CD8-positive, alpha-beta memory T cell (primary cell): ENCODE measurements at places on chromosomes 7 and 10.

- H3K4me1 ChIP-seq, result no peaks in the 10 kb centered on the region
- no peak for DNase-seq
- no peaks in the 10 kb centered on the region for H3K36me3 ChIP-seq
- no peak overlapping the region for H3K27ac ChIP-seq
- H3K27me3 ChIP-seq, result no peaks in the 10 kb centered on the region
- no peak overlapping the region for H3K4me3 ChIP-seq
Observed at GRCh38 chr7:156034397-156034796, 222.1 kb upstream of the SHH start.

- peaks cover 4% of the 10 kb centered on the region for H3K36me3 ChIP-seq
- H3K4me3 ChIP-seq, result no peak overlapping the region
- H3K4me1 ChIP-seq, result no peaks in the 10 kb centered on the region
- H3K27ac ChIP-seq, result no peak overlapping the region
- H3K27me3 ChIP-seq, result no peaks in the 10 kb centered on the region
- no peak for DNase-seq
Observed at GRCh38 chr10:35079265-35079664, 10.9 kb downstream of the CUL2 start.

GRCh38 chr7:33698041-33698440 is 207.3 kb upstream of the BMPER start:
- no peak overlapping the region for H3K27ac ChIP-seq
- H3K36me3 ChIP-seq, result no peaks in the 10 kb centered on the region
- no peaks in the 10 kb centered on the region for H3K27me3 ChIP-seq
- H3K4me3 ChIP-seq, result no peak overlapping the region
- no peak for DNase-seq
- no peaks in the 10 kb centered on the region for H3K4me1 ChIP-seq

DNA sequence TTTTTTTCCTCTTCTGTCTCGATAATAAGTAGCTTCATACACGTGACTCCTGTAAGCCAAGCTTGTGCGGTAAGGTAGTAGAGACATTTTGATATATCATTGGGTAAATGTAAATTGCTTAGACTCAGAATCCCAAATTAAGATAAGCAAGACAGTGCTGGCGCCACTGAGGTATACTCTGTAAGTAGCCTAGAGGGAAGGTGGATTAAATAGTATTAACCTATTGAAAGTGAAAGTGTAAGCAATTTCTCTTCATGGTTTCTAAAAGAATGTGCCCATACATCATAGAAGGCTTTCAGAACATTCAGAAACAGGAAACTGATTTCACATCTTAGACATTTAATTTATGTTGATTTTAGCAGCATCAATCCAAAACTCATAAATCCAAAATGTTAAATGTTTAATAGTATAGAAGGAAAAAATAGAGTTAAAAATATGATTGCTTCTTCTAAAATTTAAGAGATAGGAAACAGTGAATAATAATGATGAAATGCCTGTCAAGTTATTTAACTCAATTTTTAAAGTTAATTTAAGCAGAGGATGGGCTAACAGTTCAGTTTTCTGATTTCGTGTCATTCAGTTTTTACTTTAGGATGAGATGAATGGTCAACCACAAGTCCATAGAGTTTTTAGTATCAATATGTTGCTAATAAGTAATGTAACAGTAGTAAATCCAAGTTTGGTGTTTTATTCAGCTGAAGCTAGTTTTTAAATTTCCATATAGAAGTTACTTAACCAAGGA is 36.8 kb downstream of the LRRC72 start:
- no peaks in the 10 kb centered on the region for H3K36me3 ChIP-seq
- no peak overlapping the region for H3K4me3 ChIP-seq
- H3K27ac ChIP-seq, result no peak overlapping the region
- peaks cover 17% of the 10 kb centered on the region for H3K4me1 ChIP-seq
- H3K27me3 ChIP-seq, result no peaks in the 10 kb centered on the region
- no peak for DNase-seq

DNA sequence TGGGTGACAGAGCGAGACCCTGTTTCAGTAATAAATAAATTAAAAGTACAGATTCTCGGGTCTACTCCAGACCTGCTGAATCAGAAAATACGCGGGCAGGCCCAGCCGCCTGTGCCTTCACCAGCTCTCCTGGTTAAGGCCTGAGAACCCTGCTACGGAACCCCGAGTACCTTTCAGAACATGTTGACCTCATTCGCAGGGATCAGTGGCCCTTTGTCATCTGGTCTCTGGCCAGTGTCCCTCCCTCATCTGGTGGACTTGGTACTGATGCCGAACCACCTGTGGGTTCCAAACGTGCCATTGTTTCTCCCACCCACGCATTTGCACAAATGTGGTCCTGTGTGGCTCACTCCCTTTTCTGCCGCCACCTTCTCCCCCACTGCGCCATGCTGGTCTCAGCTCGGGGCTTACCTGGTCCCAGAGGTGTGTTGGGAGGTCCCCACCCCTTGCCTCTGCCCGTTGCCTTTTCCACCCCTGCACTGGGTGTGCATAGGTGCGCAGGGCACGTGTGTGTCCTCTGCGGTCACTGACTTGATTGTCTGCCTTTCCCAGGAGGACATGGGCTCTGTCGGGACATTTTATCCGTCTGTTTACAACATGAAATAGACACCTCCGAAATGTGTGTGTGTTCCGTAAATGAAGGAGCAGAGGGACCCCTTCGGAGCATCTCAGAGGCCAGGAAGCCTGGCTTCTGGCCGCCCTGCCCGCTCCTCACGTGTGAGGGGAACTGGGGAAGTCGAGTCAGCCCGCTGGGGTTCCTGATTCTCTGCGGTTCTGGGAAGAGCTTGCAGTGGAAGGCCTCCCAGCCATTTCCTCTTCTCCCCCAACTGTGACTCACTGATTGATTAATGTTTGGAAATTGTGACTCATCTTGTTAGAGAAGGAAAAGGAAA is 135.2 kb downstream of the CUX1 start:
- H3K36me3 ChIP-seq, result no peaks in the 10 kb centered on the region
- H3K27me3 ChIP-seq, result no peaks in the 10 kb centered on the region
- no peak overlapping the region for H3K27ac ChIP-seq
- no peak overlapping the region for H3K4me3 ChIP-seq

DNA sequence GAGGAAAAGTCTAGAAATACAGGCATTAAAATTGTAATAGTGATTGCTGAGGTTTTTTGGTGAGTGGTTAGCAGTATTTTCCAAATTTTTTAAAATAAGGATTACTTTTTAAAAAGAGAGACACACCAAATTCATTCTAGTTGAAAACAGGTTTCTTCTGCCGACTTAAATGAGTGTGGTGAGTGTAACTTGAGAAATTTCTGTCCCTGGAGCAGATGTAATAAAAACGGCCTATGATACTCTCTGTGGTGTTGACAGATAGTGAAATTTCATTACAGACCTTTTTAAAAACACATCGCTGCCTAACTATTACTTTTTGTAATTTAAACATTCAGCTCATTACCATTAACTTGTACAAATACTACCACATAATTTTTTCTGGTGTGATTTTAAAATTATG is 90.1 kb downstream of the CYP51A1 start:
- no peaks in the 10 kb centered on the region for H3K27me3 ChIP-seq
- no peaks in the 10 kb centered on the region for H3K4me1 ChIP-seq
- DNase-seq, result no peak
- H3K36me3 ChIP-seq, result peaks cover 29% of the 10 kb centered on the region
- no peak overlapping the region for H3K4me3 ChIP-seq

DNA sequence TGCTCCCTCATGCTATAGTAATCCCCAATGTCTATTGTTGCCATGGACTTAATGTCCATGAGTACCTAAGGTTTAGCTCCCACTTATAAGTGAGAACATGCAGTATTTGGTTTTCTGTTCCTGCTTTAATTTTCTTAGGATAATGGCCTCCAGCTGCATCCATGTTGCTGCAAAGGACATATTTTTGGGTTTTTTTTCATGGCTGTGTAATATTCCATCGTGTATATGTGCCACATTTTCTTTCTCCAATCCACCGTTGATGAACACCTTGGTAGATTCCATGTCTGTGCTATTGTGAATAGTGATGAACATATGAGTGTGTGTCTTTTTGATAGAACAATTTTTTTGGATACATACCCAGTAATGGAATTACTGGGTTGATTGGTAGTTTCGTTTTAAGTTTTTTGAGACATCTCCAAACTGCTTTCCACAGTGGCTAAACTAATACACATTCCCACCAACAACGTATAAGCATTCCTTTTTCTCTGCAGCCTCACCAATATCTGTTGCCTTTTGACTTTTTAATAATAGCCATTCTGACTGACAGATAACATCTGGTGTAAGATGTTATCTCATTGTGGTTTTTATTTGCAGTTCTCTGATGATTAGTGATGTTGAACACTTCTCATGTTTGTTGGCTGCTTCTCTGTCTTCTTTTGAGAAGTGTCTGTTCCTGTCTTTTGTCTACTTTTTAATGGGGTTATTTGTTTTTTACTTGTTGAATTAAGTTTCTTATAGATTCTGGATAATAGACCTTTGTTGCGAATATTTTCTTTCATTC is 68.8 kb upstream of the IFRD1 start:
- DNase-seq, result no peak
- no peak overlapping the region for H3K4me3 ChIP-seq
- H3K27me3 ChIP-seq, result no peaks in the 10 kb centered on the region

DNA sequence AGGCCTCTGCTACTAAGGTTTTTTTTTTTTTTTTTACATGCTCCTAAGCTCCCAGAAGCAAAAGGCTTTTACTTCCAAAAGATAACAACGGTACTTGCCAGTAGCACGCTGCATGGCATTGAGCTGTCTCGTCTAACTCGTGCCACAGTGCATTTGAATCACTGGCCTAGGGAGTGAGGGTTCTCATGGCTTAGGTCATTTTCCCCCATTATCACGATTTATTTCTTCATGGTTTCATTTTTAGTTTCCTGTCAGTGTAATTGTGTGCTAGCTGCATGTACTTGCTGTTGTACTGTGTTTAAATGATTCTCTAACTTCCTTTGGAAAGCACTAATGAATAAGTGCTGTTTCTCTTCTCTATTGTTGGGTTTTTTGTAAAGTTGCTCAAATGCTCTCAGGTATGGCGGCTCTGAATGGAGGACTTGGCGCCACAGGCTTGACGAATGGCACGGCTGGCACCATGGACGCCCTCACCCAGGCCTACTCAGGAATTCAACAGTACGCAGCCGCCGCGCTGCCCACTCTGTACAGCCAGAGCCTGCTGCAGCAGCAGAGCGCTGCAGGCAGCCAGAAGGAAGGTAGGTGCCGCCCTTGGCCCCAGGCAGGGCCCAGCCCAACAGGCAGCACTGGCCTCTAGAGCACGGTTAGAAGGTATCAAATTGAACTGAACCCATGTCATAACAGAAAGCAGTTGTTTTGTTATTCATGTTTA is 290.5 kb downstream of the USP6NL start:
- H3K27me3 ChIP-seq, result no peaks in the 10 kb centered on the region
- H3K4me1 ChIP-seq, result peaks cover 18% of the 10 kb centered on the region
- H3K4me3 ChIP-seq, result no peak overlapping the region
- no peak overlapping the region for H3K27ac ChIP-seq
- peaks cover 80% of the 10 kb centered on the region for H3K36me3 ChIP-seq

- DNase-seq, result no peak
- no peak overlapping the region for H3K27ac ChIP-seq
- no peaks in the 10 kb centered on the region for H3K4me1 ChIP-seq
- H3K4me3 ChIP-seq, result no peak overlapping the region
- no peaks in the 10 kb centered on the region for H3K27me3 ChIP-seq
Observed at GRCh38 chr10:100138921-100139496, 46.8 kb downstream of the ERLIN1 start.

- no peaks in the 10 kb centered on the region for H3K36me3 ChIP-seq
- H3K4me3 ChIP-seq, result no peak overlapping the region
- H3K27ac ChIP-seq, result no peak overlapping the region
- H3K4me1 ChIP-seq, result no peaks in the 10 kb centered on the region
- no peak for DNase-seq
- H3K27me3 ChIP-seq, result no peaks in the 10 kb centered on the region
Observed at GRCh38 chr7:1912593-1913465, 242.8 kb downstream of the ELFN1 start.

GRCh38 chr7:77258014-77258413 is 58.4 kb upstream of the FGL2 start:
- no peaks in the 10 kb centered on the region for H3K27me3 ChIP-seq
- no peak overlapping the region for H3K27ac ChIP-seq
- no peaks in the 10 kb centered on the region for H3K36me3 ChIP-seq
- DNase-seq, result no peak
- H3K4me1 ChIP-seq, result no peaks in the 10 kb centered on the region
- H3K4me3 ChIP-seq, result no peak overlapping the region

DNA sequence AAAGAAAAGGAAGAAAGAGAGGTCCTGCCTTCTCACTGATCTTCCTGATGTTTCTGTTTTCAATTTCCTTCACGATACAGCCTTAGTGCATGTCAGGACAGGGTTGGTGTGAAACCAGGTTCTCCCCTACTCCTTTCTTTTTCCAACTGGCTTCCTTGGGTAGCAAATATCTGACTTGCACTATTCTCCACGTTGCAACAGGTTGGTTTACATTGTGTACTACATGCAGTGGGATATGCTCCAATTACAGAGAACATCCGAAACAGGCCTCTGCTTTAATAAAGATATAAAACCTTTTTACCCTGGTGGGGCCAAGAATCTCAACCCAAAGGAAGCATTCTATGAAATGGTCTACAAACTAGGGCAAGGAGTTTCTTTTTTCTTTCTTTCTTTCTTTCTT is 16.9 kb upstream of the CREB5 start:
- H3K4me1 ChIP-seq, result no peaks in the 10 kb centered on the region
- H3K27me3 ChIP-seq, result no peaks in the 10 kb centered on the region
- H3K4me3 ChIP-seq, result no peak overlapping the region
- no peak overlapping the region for H3K27ac ChIP-seq
- DNase-seq, result no peak
- H3K36me3 ChIP-seq, result no peaks in the 10 kb centered on the region

DNA sequence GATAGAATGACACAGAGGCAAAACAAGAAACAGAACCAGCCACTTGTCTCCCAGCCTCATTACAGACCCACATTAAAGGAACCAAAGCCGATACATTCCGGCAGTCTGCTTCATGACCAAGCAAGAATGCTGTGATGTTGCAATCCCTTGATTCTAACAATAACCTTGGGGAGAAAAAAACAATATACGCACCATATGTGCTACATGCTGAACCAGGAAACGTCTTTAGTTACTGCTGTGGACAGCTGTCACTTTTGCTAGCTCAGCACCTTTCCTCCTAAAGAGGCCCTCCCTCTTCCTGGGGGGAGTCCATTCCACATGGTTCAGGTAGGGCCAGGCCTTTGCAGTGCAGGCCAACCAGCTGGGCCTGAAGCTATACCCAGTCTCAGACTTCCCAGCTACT is 79.1 kb downstream of the PRTFDC1 start:
- no peaks in the 10 kb centered on the region for H3K27me3 ChIP-seq
- H3K4me3 ChIP-seq, result no peak overlapping the region
- H3K27ac ChIP-seq, result no peak overlapping the region
- no peaks in the 10 kb centered on the region for H3K36me3 ChIP-seq
- DNase-seq, result no peak

DNA sequence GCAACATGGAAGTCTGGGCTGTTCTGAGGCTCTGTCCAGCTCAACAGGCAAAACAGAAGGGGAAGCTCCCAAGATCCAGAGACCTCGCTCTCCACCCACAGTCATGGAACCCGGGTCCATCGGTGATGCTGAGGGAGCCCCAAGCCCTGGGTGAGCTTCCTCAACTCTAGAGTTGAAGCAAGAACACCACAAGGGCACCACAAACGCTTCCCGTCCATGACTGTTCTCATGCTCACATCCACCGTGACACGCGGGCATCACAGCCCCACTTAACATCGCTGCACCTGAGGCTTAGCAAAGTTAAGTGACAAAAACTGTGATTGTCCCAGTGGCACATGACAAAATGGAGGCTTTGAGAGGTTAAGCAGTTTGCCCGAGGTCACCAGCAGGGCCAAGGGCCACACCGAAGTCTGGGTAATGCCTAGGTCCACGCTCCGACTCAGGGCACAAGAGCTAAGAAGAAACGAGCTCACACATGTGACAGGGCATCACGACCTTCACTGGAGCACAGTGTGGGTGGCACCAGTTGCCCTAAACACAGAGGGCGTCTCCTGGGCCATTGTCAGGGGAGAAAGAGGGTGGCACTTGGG is 110.6 kb downstream of the OAT start:
- no peaks in the 10 kb centered on the region for H3K36me3 ChIP-seq
- no peaks in the 10 kb centered on the region for H3K27me3 ChIP-seq
- H3K4me1 ChIP-seq, result no peaks in the 10 kb centered on the region
- no peak for DNase-seq
- H3K4me3 ChIP-seq, result no peak overlapping the region
